ENCODE measurements at places on chromosomes 1 and 21.
A peak's percentile ranks its signal among the peaks of the same experiment; 100 is the strongest.

GRCh38 chr21:38095220-38095619, 161.6 kb upstream of the KCNJ15 start:
- DNase-seq: no peak

- DNase-seq: no peak
Measured at GRCh38 chr1:182952677-182953444, at the start of gene SHCBP1L. Gene SHCBP1L (minus strand): TSS chr1:182953166. CDS start chr1:182953133, 33 bp downstream.

DNA sequence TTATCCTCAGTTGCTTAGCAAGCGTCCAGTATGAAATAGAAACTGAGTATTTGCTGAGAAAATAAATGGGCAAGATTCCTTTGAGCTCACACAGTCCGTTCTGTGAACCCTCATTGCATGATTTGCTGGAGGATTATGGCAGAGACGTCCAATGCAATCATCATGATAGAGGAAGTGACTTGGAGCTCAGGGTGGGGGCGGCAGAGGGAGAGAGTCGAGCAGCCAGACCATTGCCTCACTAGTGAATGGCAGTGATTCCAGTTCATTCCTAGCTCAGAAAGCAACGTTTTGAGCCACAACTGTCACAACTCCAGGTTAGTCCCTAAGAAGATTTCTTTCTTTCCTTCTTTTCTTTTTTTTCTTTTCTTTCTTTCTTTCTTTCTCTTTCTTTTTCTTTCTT, 27.5 kb upstream of the COL9A2 start:
- no peak for DNase-seq

- DNase-seq: no peak
Measured at GRCh38 chr1:197062692-197063091, 4.4 kb downstream of the F13B start.

- DNase-seq: no peak
Measured at GRCh38 chr1:171126504-171126903, 35.8 kb downstream of the FMO3 start.

- DNase-seq: peak; percentile 47
Measured at GRCh38 chr1:228178737-228179684, 13.4 kb downstream of the IBA57 start.

GRCh38 chr1:99181892-99182291, 82.4 kb upstream of the PLPPR4 start:
- DNase-seq: no peak

DNA sequence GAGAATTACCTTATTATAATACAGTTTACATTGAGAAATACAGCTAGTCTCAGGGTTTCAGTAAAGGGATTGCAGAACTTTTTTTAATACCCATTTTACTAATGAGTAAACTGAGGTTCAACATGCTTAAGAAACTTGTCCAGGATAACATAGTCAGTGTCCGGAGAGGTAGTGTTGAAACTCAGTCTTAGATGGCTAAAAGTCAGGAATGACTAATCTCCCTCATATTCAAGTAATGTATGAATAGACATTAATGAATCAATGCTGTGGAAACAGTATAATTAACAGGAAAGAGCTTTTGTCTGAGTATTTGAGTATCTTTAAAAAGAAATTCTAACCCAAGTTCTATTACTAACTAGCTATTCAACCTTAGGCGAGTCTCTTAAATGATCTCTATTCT, 397.6 kb downstream of the PLA2G4A start:
- DNase-seq: no peak

DNA sequence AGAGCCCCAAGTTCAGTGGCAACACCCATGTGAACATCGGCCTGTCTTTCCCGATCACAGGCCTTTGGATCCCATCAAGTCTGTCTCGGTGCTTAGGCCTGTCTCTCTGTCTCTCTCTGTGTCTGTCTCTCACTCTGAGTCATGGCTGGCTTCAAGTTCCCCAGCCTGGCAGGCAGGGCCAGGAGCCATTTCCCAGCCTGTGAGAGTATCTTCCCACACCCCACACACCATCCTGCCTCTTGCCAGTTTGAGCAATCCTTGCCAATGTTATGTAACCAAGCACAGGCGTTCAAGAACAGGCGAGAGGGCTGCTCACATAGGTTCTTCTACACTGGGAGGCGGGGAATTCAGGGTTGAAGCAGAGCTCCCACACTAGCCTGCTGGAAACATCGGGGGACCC, 70.0 kb upstream of the TMEM51 start:
- DNase-seq: no peak

DNA sequence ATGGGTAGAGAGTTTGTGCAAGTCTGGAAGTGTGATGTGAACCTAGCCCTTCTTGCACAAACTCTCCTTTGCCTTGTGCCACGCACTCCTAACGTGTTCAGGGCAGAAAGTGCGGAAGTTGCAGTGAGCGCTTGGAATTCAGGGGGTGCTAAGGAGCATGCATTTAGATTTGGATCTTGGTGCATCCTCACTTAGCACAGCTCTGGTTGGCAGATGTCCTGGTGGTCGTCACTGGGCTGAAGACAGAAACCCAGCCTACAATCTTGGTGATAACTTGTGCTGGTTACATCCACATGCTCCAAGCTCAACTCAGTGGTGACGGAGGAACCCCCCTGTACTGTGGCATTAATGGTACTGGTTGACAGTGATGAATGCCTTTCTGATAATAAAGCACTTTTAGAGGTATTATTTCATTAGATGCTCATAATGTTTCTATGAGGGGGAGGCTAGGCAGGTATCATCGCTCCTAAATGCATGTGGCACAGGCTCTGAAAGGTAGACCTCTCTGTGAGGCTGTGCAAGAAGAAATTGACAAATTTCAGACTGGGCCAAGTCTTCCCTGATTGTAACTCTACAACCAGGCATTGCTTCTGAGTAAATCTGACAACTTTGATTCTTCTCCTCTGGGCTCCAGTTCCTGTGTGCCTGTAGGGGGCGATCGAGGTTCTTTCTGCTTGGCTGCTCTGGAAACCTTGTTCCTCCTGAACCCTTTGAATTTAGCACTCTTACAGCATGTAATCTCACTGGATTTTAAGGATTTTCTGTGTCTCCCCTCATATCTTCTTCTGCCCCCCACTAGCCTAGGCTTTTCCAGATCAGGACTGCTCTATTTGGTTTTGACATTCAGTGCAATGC, 40.6 kb downstream of the MAPKAPK2 start:
- peak; percentile 50 for DNase-seq

GRCh38 chr1:219784660-219785381, 143.5 kb downstream of the SLC30A10 start:
- no peak for DNase-seq

GRCh38 chr1:160726498-160727315, 12.3 kb upstream of the SLAMF7 start:
- no peak for DNase-seq

DNA sequence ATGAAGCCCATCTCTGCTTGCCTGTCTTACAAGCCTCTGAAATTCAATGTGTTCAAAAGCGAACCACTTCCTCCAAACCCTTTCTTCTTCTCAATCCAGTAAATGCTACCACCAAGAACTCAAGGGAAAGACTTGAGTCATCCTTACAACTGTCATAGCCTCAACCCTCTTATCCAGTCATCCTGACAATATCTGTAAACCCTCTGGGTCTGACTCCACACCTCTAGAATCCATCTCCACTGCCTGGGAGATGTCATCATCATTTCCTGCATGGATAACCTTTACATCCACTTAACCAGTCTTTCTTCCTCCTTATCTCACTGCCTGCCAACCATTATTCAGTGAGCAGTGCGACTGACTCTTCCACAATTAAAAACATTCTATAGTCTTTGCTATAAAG, 441.1 kb downstream of the SETD4 start:
- no peak for DNase-seq

- DNase-seq: no peak
Measured at GRCh38 chr1:157115851-157116736, 16.5 kb upstream of the ETV3L start.

DNA sequence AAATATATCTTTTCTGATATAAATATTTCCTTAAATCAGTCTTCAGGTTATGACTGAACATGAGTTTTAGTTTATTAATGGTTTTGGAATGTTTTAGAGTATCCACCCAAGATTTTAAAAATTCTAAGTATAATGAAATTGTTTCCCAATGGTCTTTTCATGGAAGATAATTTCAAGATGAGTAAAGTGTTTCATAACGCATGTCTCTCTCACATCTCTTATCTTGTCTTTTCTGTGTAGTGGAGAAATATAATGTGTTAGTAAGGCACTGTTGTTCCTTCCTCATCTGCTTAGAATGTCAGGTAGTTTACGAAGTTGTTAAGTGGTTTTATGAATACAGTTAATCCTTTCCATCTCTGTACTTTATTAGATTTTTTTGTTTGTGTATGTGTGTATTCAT, 49.6 kb downstream of the PLA2G4A start:
- DNase-seq: no peak

DNA sequence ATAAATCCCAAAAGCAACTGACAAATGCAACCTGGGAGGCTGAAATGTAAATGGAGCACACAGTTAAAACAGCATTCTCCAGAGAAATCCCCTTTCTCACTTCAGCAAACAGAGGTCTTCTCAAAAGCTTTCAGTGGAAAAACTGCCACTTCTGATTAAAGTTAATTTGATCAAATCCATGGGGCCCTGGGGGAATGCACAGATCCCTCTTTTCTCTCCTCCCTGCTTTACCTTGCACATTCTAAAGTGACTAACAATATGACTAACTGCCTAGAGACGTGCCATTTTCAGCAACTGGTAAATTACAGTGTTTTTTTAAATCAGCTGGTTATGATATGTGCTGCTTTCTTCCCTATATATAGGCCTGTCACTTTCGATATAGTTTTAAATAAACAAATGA, 142.5 kb downstream of the RERE start:
- no peak for DNase-seq

DNA sequence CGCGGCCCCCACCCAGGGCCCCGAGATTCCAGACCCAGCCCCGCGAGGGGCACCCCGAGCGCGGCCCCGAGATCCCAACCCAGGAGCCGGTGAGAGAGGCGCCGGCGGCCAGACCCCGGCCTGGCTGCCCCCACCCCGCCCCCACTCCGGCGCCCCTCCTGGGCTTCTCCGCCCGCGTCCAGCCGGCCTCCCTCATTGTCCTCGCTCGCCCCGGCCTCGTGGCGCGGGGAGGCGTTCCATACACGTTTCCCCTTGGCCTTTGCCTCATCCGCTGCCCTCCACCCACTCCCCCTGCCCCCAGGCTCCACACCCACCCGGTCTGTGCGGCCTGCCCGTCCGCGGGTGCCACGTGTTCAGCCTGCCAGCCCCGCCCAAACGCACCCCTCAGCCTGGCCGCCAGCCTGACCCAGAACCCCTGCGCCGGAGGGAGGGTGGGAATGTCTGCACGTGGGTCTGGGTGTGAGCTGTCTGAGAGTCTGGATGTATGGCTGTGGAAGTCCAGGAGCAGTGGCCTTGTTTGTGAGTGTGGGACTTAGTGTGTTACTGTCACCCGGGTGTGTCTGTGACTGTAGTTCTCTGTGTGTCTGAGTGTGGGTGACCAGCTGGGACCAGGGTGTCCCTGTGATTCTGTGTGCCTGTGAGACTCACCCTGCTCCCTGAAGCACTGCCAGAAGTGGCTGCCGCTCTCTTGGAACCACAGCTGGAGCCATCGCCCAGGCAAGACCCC, 681 bp downstream of the B4GALT2 start:
- DNase-seq: peak; percentile 79

GRCh38 chr1:81811757-81812371, 11.1 kb downstream of the ADGRL2 start:
- no peak for DNase-seq

GRCh38 chr1:185645686-185646085, 88.5 kb upstream of the HMCN1 start:
- no peak for DNase-seq

GRCh38 chr1:9151328-9151860, 22.5 kb upstream of the GPR157 start:
- DNase-seq: no peak

DNA sequence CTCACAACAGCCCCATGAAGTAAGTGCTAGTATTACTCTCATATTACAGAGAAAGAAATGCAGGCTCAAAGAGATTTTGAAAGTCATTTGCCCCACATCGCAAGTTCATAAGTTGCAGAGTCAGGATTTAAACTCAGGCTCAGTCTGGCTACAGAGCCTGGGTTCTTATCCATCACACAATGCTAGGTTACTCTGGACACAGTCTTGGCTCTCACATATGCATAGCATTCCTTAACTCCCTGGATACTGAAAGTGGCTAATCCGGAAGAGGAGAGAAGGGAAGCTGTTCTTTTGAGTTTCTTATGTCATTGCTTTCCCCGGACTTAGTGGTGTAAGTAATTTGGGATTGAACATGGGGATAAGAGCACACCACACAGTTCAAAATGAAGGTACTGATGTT, 357.4 kb upstream of the PLXNA2 start:
- no peak for DNase-seq

DNA sequence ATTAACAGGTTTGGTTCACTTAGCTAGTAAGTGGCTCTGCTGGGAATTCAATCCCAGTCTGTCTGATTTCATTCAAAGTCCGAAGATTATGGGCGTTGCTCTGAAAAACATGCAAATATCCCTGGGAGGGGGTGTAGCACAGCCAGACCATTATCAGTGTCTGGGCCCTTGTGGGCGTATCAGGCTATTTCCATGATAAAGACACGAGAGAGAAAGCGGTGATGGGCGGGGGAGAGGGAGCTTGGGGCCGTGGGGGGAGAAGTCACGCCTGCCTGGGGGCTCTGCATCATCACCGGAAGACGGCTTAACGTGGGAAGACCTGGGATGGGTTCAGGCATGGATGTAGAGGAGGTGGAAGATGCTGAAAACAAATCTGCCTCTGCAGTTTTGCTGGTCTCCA, 25.8 kb downstream of the IL6R start:
- DNase-seq: no peak

- DNase-seq: no peak
Measured at GRCh38 chr1:172108161-172108893, 267.0 kb downstream of the DNM3 start.

GRCh38 chr1:91406773-91407389, 2.2 kb upstream of the HFM1 start:
- no peak for DNase-seq

DNA sequence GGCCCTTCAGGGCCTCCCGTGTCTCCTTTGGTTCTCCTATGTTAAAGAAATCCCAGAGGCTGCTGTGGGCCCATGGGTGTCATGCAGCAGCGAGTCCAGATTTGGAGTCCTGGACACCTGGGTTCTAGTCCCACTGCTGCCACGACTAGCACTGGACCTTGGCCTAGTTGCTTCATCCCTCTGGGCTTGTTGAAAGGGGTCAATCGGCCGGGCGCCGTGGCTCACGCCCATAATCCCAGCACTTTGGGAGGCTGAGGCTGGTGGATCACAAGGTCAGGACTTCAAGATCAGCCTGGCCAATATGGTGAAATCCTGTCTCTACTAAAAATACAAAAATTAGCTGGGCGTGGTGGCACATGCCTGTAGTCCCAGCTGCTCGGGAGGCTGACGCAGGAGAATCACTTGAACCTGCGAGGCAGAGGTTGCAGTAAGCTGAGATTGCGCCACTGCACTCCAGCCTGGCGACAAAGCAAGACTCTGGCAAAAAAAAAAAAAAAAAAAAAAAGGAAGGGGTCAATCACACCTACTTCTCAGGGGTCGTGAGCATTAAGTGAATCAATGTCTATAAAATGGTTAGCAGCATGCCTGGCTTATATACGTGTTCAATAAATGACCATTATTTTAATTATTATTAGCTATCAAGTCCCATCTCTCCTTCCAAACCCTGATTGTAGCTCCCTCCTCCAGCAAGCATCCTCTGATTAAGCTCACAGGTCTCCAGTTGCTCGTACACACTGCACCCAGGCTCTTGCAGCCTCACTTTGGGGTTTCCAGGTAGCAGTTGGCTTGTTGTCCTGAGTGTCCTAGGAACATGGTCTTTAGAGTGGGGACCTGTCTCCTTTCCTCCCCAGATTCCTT, 43.8 kb downstream of the KIRREL1 start:
- no peak for DNase-seq

Measured in activated CD8-positive, alpha-beta memory T cell treated with anti-CD3 and anti-CD28 coated beads for 24 hours (primary cell).